ENCODE measurements at places on chromosomes 4 and X. TPM values are rescaled to one million over a fixed set of nuclear protein-coding genes. Genes with fewer than 3 reads are reported as not detected.

DNA sequence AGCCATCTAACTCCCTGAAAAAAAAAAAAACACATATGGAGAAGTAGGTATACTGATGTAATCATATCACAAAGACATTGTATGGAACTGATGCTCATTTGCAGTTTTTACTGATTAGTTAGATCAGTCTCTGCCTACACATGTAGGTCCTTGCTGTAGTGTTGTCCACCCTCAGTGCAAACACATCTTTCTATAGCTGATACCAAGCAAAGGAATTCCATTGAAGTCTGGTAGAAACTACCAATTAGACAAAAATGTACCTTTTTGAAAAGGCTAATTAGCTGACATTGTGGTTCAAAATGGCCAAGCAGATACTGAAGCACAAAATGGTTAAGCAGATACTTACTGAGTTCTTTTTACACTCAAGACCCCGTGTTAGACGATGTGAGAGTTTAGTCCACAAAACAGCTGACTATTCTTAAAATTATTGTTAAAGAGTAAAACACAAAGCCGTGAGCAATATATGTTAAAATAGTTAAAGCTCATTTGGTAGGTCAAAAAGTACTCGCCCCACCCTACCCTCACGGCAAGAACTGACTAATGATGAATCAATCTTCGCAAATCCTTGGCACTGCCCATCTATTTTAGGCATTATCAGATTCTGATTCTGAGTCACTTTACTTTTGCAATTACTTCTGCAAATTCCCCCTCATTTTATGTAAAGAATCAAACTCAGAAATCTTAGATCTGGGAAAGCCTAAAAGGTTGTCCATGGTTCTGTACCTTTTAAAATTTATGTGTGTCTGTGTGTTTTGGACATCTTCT is 40.4 kb downstream of the COL4A6 start:
- no peaks in the 10 kb centered on the region for H3K4me1 ChIP-seq
- no peaks in the 10 kb centered on the region for H3K27me3 ChIP-seq
- H3K36me3 ChIP-seq: no peaks in the 10 kb centered on the region
- H3K27ac ChIP-seq: no peak overlapping the region
- DNase-seq: no peak
- H3K4me3 ChIP-seq: no peak overlapping the region

DNA sequence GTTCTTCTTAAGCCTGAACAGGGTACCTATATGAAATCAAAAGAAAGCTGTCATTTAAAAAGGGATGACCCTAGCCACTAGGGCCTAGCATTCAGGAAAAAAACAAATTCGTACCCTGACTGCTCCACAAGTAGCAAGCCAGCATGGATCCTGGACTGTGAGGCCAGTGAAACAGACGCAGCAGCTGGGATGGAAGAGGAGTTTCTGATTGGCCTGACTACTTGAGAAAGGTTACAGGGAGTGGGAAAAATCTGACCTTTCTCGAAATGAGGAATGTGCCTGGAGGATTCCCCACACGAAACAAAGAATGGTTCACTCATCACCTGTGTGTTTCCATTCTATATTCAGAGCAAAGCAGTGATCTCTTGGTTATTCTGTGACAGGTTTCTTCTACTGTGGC is 87.6 kb upstream of the JADE1 start:
- no peak overlapping the region for H3K4me3 ChIP-seq
- no peaks in the 10 kb centered on the region for H3K27me3 ChIP-seq
- DNase-seq: no peak
- no peak overlapping the region for H3K27ac ChIP-seq
- H3K36me3 ChIP-seq: no peaks in the 10 kb centered on the region

ZNF157 gene
- 0.20 TPM for total RNA-seq

- H3K4me1 ChIP-seq: no peaks in the 10 kb centered on the region
- DNase-seq: no peak
- H3K27ac ChIP-seq: no peak overlapping the region
- H3K36me3 ChIP-seq: no peaks in the 10 kb centered on the region
- no peak overlapping the region for H3K4me3 ChIP-seq
- H3K27me3 ChIP-seq: no peaks in the 10 kb centered on the region
Measured at GRCh38 chrX:33307911-33308354, 96.6 kb upstream of the DMD start.

DNA sequence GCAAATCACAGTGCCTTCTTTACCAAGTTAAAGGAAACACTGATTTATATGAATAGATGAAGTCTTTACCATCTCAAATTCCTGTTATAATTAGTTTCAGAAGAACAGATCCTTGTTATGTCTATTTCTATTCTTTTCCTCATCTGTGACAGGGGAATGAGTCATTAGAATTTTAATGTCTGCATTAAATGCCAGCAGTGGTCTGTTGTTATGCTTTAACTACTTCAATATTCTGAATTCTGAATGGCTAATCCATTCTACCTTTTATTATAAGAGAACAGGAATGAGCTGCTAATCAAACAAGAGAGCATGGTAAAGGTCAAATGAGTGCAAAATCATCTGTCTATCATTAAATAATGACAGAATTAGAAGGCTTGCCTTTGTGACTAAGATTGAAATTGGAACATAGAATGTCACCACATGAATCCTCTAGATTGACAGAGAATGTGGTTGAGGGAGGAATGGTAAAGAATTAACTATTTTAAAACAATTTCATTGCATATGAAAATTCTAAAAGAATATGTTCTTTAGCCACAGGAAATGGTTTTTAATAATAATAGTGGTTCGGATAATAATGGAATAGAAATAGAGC is 935.5 kb downstream of the ADGRL3 start:
- H3K27ac ChIP-seq: no peak overlapping the region
- no peaks in the 10 kb centered on the region for H3K27me3 ChIP-seq
- no peak overlapping the region for H3K4me3 ChIP-seq
- DNase-seq: no peak
- H3K36me3 ChIP-seq: no peaks in the 10 kb centered on the region

STK32B gene
- total RNA-seq: 1.9 TPM

DNA sequence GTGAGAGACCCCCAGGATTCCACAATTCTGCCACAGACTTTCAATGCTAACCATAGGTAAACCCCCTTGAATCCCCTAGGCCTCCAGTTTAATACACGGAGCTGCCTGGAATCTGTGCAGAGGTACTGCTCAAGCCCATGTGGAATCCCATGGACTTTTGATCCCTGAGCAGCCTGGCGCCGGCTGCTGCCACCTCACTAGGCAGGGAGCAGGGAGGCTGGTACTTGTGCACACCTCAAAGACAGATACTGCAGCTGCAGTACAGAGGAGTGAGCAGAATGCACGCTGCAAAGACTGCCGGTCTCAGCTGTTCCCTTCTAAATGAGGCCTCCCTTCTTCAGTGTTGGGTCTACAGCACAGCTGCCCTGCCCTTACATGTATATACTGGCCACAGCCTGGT is 79.4 kb downstream of the RPS6KA6 start:
- H3K27ac ChIP-seq: no peak overlapping the region
- no peak for DNase-seq
- no peaks in the 10 kb centered on the region for H3K4me1 ChIP-seq
- no peaks in the 10 kb centered on the region for H3K36me3 ChIP-seq
